ENCODE measurements at places on chromosomes 1 and 21. TPM values are rescaled to one million over a fixed set of nuclear protein-coding genes. Genes with fewer than 3 reads are reported as not detected.

Gene GALNT2
- total RNA-seq: 89.0 TPM

Gene MAB21L3
- 0.66 TPM for total RNA-seq

Gene LDLRAD2
- total RNA-seq: not detected

Gene PADI4
- total RNA-seq: not detected

Gene TINAGL1
- 13.5 TPM for total RNA-seq

Gene PKNOX1
- 25.2 TPM for total RNA-seq

Gene BLACAT1
- total RNA-seq: not detected

Gene HRNR
- not detected for total RNA-seq

Gene NBPF6
- total RNA-seq: 1.1 TPM

Gene CHAF1B
- total RNA-seq: 7.7 TPM

Gene VWA1
- 5.9 TPM for total RNA-seq

Gene CD244
- total RNA-seq: not detected

Gene SLC45A1
- total RNA-seq: 1.9 TPM

Gene CFHR3
- total RNA-seq: not detected

Gene KRTAP21-2
- total RNA-seq: not detected

Gene TDRD5
- not detected for total RNA-seq

Gene THEMIS2
- total RNA-seq: 7.6 TPM

Gene NKAIN1
- total RNA-seq: not detected

Gene UTP11
- 69.9 TPM for total RNA-seq

Gene AK5
- total RNA-seq: 17.1 TPM

Gene C1orf167
- total RNA-seq: not detected

Gene DHRS3
- total RNA-seq: 192 TPM

Gene LAMC2
- total RNA-seq: 1.5 TPM

Gene OR2T2
- not detected for total RNA-seq

Gene TSPAN1
- 0.86 TPM for total RNA-seq

Gene KIRREL1
- total RNA-seq: 211 TPM

Gene DPM3
- 24.9 TPM for total RNA-seq
